ENCODE measurements at places on chromosomes 3 and 15.

- DNase-seq: no peak
These were observed 222.7 kb upstream of the DNAJC19 start for GRCh38 chr3:181212271-181212670.

- DNase-seq: no peak
These were observed 44.7 kb upstream of the CHRNA7 start for GRCh38 chr15:31985607-31986006.

- DNase-seq: no peak
These were observed 56.5 kb downstream of the TMEM266 start for GRCh38 chr15:76116138-76116885.

- DNase-seq: no peak
These were observed 214.2 kb downstream of the GRM7 start for GRCh38 chr3:7075117-7075516.

DNA sequence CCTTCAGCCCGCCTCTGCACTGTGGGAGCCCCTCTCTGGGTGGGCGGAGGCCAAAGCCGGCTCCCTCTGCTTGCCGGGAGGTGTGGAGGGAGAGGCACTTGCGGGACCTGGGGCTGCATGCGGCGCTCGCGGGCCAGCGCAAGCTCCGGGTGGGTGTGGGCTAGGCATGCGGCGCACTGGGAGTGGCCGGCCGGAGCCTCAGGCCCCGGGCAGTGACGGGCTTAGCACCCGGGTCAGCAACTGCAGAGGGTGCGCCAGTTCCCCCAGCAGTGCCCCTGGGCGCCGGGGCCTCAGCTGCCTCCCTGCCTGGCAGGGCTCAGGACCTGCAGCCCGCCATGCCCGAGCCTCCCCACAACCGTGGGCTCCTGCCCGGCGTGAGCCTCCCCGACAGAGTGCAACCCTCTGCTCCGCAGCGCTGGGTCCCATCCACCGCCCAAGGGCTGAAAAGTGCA lies 98.9 kb upstream of the POU1F1 start:
- DNase-seq: no peak

GRCh38 chr15:52134502-52135144 lies 22.0 kb upstream of the BCL2L10 start:
- no peak for DNase-seq

- DNase-seq: no peak
These were observed 135.0 kb downstream of the TJP1 start for GRCh38 chr15:29687204-29687815.

- no peak for DNase-seq
These were observed 22.9 kb upstream of the CFAP20DC start for GRCh38 chr3:59072681-59073080.

DNA sequence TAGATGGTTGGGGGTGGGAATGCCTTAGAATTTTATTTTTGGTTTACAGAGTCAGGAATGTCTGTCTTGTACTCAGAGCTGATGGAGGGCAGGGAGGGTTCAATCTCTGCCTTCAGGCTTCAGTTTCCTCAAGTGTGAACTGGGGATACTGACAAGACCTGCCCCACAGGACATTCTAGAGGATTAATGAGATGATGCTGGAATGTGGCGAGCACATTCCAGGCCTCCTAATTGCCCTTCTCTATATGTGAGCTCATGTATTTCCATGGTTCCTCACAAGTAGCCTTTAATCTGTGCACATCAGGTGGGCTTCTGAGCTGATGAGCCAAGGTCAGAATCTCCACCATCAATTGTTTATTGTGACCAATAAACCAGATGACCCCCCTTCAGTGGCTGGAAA lies 90.4 kb downstream of the CACNA2D3 start:
- DNase-seq: no peak

DNA sequence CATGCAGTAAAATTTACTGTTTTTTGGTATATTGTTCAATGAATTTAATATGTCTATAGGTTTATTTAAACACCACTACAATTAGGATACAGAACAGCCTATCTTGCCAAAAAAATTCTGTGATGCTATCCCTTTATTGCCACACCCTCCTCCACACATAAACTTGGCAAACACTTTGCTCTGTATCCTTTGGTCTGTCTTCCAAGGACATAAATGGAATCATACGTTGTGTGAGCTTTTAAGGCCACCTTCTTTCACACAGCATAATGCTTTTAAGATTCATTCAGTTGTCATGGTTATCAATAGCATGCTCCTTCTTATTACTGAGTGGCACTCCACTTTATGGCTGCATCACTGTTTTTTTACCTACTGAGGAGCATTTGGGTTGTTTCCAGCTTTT lies 71.5 kb downstream of the CERS3 start:
- DNase-seq: no peak

DNA sequence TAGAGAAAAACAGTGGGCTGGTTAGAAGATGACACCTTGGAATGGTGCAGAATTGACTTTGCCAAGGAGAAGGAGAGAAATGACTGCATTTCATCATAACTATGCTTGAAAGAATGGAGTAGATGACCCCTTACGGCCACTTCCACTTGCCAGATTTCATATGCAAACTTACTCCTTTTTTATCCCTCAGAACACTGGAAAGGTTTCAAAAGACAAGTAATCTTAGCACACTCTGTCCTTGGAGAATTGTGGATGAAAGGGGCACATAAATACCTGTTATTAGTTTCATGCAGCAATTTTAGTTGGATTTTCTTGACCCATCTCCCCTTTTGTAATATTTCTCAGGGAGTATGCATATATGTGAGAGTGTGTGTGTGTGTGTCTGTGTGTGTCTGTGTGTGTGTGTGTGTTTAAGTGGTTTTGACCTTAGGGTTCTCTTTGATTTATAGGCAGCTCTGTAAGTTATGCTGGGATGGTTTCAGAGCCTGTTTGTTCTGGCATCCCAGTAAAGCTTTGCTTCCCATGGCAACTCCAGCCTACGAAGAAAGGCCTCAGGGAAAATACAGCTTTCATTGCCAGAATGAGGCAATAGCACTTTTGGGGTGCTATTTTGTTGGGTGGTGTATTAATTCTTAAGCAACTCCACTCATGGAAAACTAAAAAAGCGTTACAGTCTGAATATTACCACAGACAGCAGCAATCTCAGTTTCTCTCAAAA lies 122.2 kb upstream of the TP63 start:
- DNase-seq: no peak

DNA sequence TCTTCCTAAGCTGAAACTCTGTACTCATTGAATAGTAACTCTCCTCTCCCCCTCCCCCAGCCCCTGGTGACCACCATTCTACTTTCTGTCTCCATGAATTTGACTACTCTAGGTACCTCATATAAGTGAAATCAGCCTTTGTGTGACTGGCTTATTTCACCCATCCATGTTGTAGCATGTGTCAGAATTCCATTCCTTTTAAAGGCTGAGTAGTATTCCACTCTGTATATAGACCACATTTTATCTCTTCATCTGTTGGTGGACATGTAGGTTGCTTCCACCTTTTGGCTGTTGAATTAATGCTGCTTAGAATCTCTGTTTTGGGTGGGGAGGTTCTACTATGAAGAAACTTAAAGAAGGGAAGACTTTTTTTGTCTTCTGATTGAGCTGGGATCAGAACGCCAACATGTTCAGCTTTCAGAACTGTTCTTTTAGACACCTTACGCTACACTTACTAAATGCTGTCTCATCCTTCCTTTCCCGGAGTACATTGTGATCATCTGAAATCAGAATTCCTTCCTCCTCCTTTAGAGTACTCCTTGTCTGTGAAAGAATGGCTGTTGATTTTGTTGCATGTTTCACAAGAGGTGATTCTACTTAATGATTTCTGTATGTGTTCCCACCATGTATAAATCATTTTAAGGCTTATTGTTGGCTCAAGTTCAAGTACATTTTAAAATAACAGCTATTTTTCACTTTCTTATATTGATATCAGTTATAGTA lies 50.3 kb downstream of the MRPS25 start:
- no peak for DNase-seq

- DNase-seq: no peak
These were observed 12.0 kb upstream of the XXYLT1 start for GRCh38 chr3:195282961-195283360.

DNA sequence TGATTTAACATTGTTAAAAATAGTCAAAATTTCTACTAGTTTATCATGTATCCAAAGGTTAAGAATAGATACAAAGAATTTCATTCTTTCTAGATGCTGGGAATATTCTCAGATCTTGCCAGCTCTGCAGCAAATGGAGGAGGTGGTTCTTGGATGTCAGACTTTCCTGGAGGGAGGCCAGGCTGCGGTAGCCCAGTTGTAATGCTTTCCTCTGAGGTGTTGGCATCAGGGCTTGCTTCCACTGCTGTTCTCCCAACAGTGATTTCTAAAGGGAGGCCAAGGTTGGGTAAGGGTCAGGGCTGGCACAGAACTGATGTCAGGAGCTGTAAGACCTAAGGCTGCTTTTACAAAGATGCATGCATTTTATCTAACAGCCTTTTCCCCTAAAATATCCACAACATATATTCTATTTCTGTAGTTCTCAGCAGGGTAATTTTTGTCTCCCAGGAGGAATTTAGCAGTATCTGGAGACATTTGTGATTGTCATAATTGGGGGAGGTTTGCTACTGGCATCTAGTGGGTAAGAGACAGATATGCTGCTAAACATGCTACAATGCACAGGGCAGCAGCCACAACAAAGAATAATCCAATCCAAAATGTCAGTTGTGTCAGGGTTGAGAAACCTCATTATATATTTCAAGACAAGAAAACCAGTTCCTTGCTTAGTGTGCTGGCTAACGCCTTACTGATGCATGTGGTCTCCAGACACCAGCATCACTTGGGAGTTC lies 42.0 kb upstream of the SPTSSB start:
- no peak for DNase-seq

GRCh38 chr15:46671336-46671735 lies 1036.5 kb downstream of the SQOR start:
- no peak for DNase-seq

GRCh38 chr15:47326410-47327333 lies 390.6 kb upstream of the SEMA6D start:
- no peak for DNase-seq

DNA sequence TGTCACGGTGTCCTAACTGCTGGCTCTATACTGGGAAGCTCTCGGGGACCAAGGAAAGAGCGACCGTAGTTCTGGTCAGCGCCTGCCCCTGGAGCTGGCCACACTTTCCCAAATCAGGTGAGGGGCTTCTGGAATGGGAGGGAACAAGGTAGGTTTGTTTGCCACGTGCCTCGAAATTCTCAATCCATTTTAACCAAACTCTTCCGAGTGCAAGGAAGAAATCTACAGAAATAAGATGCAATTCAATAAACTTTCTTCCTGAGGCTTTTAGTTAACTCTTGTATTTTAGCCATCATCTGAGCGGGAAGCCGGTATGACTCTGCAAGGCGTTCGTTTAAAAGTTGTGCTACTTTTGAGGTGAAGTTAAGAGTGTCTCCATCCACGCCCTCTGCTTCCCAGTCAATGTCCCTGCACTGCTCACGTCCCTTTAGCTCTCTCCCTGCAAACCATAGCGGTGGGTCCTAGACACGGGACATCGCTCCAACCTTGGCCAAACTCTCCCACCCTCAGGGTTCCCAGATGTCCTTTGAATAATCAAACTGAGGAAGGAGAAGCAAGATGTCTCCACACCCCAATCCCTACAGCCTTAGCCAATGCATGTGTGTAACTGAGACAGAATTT lies 597 bp downstream of the AGTR1 start:
- DNase-seq: no peak

DNA sequence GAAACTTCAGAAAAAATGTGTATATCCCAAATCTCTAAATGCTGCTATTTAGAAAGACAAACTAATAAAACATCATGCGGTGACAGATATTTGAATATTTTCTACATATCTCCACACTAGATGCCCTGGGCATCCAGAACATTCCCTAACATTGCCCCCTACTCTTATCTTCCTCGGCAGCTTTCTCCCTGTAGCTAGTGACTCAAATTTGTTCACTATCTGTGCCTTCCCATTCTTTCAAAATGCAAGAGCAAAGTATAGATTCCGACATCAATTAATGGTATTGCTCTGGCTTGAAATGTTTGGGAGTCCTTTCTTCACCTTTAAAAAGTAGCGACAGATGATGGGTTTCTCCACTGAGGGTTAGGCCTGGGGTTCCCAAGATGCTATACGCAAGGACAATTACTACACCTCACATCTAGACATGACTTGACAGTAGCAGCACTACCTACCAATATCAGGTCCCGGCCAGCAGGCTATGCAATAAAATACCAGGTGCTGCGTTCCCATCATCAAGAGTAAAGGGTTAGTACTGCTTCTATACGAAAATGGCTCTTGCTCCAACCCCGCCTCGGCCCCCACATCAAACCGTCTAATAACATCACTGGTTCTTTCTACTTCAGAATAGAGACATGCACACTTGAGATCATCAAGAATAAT lies 631 bp downstream of the UBR1 start:
- DNase-seq: no peak

- DNase-seq: no peak
These were observed 1.5 kb downstream of the GLB1 start for GRCh38 chr3:33095436-33095835.

- DNase-seq: no peak
These were observed 85.9 kb downstream of the BOC start for GRCh38 chr3:113297287-113297686.

GRCh38 chr3:20458994-20459716 lies 273.1 kb upstream of the SGO1 start:
- DNase-seq: no peak
